ENCODE measurements at places on chromosomes 7 and 10. TPM values are rescaled to one million over a fixed set of nuclear protein-coding genes. Genes with fewer than 3 reads are reported as not detected.

DNA sequence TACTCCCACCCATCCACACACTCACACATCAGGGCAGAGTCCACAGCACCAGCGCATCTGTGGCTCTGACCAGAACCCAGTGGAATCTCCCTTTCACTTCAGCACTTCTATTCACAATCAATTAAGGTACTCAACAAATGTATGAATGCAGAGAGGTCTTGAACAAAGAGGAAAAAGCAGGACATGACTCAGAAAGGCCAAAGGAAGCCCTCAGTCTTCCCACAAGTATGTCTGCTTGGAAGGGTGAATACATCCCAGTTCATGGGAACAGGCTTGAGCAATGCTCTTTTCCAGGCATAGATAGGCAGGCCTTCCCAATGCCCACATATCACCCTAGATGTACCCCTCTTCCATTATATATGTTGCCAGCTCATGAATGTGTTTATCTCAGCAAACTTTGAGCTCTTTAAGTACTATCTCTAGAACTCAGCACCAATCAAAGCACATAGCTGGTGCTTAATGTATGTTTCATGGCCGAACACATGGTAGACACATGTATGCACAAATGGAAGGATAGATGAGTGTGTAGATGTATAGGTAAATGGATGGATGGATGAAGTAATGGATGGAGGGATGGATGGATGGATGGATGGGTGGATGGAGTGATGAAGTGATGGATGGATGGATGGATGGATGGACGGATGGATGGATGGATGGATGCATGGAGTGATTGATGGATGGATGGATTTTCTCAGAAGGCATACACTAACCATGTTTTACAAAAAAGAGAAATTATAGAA is 507.6 kb downstream of the GRID1 start:
- no peak for DNase-seq

DNA sequence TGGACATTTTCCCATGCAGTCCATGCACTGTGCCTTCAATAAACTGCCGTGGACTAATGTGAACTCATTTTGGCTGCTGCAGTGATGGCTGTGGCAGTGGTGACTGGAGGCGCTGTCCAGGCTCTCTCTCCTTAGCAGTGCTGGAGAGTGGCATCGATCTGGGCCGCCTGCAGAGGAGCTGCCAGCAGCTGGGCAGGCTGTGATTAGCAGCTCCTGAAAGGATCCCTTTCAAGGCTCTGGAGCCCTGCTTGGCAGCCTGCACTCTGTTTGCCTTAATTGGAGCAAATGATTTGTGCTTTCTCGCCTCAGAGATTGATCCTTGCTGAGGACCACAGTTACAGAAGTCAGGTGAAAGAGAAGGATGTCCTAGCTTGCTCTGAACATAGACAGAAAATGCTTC is 130.1 kb upstream of the VWC2 start:
- no peak for DNase-seq

Gene ELFN1
- total RNA-seq = 0.36 TPM

Gene TMEM270
- not detected for total RNA-seq

Gene MYOZ1
- total RNA-seq = not detected

Measured in activated CD8-positive, alpha-beta T cell treated with anti-CD3 and anti-CD28 coated beads for 36 hours (primary cell).